ENCODE measurements at places on chromosomes 3 and 15. TPM values are rescaled to one million over a fixed set of nuclear protein-coding genes. Genes with fewer than 3 reads are reported as not detected.

VPS39 gene
- polyA plus RNA-seq = 31.9 TPM

H1-8 gene
- not detected for polyA plus RNA-seq

CKMT1B gene
- polyA plus RNA-seq = 0.28 TPM

CFAP100 gene
- polyA plus RNA-seq = not detected

NDUFB4 gene
- 423 TPM for polyA plus RNA-seq

C3orf18 gene
- 0.44 TPM for polyA plus RNA-seq

RHOV gene
- polyA plus RNA-seq = 8.5 TPM

CPNE9 gene
- polyA plus RNA-seq = not detected

GABPB1 gene
- polyA plus RNA-seq = 38.7 TPM

TM4SF4 gene
- not detected for polyA plus RNA-seq

PCLAF gene
- polyA plus RNA-seq = 393 TPM

MINAR1 gene
- not detected for polyA plus RNA-seq

CHL1 gene
- 1.6 TPM for polyA plus RNA-seq

OCA2 gene
- polyA plus RNA-seq = not detected

GOLGA6L10 gene
- 0.84 TPM for polyA plus RNA-seq

KBTBD8 gene
- 14.9 TPM for polyA plus RNA-seq

CA12 gene
- polyA plus RNA-seq = not detected

PGBD4 gene
- 1.2 TPM for polyA plus RNA-seq

CLEC3B gene
- polyA plus RNA-seq = not detected

IL20RB gene
- polyA plus RNA-seq = 0.24 TPM

LRRC58 gene
- polyA plus RNA-seq = 16.5 TPM

All from GM12878 (cell line).